ENCODE measurements at places on chromosomes 1 and 21.

DNA sequence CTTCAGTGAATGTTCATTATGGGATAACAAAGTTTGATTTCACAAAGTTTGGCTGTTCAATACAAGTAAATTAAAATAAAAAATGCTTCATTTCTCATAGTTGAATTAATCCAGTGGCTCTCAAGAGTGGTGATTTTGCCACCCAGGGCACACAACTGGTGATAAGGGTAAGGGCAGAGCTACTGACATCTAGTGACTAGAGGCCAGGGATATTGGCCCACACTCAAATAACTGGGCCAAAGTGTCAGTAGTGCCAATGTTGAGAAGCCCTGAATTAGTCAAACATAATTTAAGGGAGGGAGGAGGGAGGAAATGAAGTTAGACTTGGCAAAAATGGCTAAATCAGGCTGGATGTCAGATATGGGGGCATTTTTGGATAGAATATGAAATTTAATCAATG lies 880.5 kb upstream of the ADGRL4 start:
- no peak for DNase-seq

- DNase-seq = no peak
Observed at GRCh38 chr1:202207292-202207691, 13.7 kb downstream of the LGR6 start.

GRCh38 chr1:209319549-209319948 lies 264.0 kb upstream of the CAMK1G start:
- DNase-seq = no peak

DNA sequence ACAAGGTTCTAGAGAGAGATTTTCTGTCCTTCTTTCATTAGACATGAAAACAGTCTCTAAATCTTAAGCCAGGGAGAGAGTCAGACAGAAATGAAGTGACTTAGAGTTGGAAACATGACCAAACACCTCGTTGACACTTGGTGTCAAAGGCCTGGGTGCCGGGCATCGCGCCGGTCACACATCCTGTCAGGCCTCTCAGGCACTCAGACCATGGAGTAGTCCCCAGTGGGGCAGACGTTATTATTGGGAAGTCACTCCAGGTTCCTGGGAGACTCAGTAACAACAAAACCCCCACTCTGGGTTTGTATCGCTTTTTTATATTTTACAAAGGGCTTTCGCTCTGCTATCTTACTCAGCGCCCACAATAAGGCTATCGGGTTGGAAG lies 25.8 kb downstream of the KCNN3 start:
- DNase-seq = no peak

- no peak for DNase-seq
Observed at GRCh38 chr1:18719786-18720451, 89.3 kb downstream of the PAX7 start.

- DNase-seq = no peak
Observed at GRCh38 chr1:44135886-44136285, 5.5 kb downstream of the KLF18 start.

GRCh38 chr1:51776408-51776807 lies 102.1 kb downstream of the NRDC start:
- DNase-seq = no peak

- DNase-seq = peak; percentile 10
Observed at GRCh38 chr1:91529856-91530255, 29.2 kb downstream of the CDC7 start.

DNA sequence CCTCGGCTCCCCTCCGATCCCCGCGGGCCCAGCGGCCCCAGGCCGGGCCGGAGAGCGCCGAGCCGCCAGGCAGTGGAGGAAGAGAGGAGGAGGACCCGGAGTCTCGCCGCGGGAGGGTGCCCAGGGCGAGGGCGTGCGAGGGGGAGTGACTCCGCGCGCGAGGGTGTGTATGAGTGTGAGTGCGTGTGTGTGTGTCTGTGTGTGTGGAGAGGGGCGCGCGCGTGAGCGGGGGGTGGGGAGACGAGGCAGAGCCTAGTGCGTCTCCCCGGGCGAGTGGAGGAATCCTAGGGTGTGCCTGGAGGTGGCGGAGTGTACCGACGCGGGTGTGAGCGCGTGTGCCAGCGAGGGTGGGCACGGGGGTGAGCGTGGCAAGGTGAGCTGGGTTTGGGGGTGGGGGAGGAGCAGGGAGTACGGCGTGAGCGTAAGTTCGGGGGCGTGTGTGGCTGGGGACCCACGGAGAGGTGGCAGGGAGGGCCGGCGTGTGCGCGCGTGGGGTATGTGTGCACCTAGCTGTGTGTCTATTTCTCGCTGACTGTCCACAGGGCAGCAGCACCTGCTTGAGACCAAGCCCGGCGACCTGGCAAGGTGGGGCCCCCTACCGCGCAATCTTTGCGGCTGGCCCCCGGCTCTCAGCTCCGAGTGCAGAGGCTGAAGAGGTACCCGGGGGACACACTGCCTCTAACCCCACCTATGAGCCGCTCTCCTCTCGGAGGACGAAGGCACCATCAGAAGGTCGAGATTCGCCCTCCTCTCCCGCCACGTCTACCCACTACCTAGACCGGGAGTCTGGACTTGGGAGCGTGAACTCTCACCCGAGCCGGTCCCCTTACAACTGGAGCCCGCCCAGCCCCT lies 784 bp upstream of the KCND3 start:
- DNase-seq = peak; percentile 20

DNA sequence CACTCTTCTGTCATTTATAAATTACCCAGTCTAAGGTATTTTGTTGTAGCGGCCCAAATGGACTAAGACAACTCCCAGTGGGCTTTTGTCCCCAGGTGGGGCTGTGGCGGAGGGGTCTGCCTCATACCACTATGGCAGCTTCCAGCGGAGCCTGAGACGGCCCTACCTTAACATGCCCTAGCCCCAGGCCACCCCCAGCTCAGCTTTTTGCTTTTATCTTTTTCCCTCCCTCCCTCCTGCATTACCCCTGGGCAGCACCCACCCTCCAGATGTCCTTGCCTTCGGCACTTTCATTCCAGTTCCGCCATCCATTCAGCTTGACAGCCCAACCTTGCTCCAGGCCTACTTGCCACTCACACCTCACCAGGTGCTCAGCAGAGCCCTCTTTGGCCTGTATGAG lies 307.3 kb downstream of the PTPRU start:
- no peak for DNase-seq

GRCh38 chr21:31592963-31593560 lies 66.4 kb upstream of the SOD1 start:
- no peak for DNase-seq

- DNase-seq = no peak
Observed at GRCh38 chr1:114390361-114390760, 120.6 kb downstream of the TRIM33 start.

DNA sequence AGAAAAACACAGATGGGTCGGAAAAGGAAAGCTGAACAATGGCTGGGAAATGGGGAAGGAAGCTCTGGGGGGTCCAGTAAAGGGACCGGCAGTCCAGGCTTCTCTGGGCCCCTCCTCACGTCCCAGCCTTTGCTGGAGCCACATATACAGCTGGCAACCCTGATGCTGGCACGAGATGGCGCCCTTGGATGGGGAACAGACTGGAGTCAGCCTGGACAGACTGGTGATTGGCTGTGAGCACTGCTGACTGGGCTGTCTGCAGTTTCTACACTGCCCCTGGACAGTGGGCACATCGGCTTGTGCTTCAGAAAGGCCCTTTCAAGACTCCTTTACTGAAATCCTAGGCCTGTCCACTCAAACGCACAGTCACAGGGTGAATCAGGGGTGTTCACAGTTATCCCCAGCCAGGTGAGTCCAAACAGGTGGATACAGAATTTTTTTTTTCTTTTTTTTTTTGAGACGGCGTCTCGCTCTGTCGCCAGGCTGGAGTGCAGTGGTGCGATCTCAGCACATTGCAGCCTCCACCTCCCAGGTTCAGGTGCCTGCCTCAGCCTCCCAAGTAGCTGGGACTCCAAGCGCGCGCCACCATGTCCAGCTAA lies 31.1 kb upstream of the ZBTB40 start:
- peak; percentile 85 for DNase-seq

DNA sequence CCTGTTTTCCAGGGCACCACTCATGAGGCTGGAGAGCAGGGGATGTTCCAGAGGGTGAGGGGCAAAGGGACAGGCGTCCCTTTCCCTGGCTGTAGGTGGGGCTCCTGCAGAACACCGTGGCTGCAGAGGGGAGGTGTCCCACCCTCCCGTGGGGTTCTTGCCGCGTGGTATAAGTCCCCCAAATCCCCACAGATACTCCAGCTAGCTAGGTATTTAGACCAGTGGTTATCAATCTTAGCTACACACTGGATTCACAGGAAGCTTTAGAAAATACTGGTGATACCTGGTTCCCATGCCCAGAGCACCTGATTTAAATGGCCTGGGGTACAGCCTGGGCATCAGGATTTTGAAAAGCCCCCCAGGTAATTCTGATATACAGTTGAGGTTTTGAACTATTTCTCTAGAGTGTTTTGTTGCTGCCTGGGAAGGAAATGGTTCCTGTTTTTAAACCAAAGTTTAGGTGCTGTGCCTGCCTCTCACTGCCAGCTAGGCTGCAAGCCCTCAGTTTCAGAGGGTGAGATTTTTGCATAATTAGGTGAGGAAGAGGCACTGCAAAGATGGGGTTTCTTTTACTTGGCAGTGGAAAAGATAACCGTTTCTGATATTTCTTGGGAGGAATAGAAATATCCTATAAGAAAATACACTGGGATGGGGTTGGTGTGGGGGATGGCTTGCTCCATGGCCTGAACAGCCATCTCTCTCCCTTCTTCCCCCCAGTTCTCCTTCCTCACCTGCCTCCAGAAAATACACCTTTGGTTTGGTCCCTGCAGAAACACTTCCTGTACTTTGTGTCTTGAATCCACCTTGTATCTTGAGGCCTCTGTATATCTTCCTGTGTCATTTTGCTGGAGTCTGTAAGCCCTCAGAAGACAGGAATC lies 51.7 kb downstream of the RASSF5 start:
- DNase-seq = no peak

GRCh38 chr1:43276673-43277072 lies 6.9 kb downstream of the TMEM125 start:
- DNase-seq = no peak

- peak; percentile 42 for DNase-seq
Observed at GRCh38 chr1:62401034-62401760, 35.7 kb upstream of the USP1 start.

All from NCI-H345 (cell line).